ENCODE measurements at places on chromosomes 6 and 20. TPM values are rescaled to one million over a fixed set of nuclear protein-coding genes. Genes with fewer than 3 reads are reported as not detected.

Gene MYLK2
- 6.1 TPM for total RNA-seq

Gene OOEP
- total RNA-seq: not detected

Gene CST7
- total RNA-seq: 9.4 TPM

Gene CTAGE9
- total RNA-seq: not detected

Gene EDN1
- total RNA-seq: 6.3 TPM

Gene PNPLA1
- total RNA-seq: 4.2 TPM

Gene SLC22A2
- not detected for total RNA-seq

Gene RSPO3
- total RNA-seq: 8.6 TPM

Gene CALHM5
- 4.6 TPM for total RNA-seq

Gene APCDD1L
- 3.0 TPM for total RNA-seq

Gene FERMT1
- total RNA-seq: 8.2 TPM

Gene HNF4A
- 0.10 TPM for total RNA-seq

Gene C20orf144
- not detected for total RNA-seq

Gene SLC16A10
- total RNA-seq: 8.6 TPM

Gene TMC2
- 0.10 TPM for total RNA-seq

Gene FHL5
- total RNA-seq: 1.5 TPM

Gene EEF1A2
- 38.5 TPM for total RNA-seq

Gene PLCB1
- 23.8 TPM for total RNA-seq

Gene TDRD6
- 0.20 TPM for total RNA-seq

Gene VNN1
- total RNA-seq: 0.89 TPM

Gene SLC4A11
- 0.59 TPM for total RNA-seq

Gene BHLHE23
- not detected for total RNA-seq
